Activated CD4-positive, alpha-beta T cell treated with anti-CD3 and anti-CD28 coated beads, Interleukin-10, Interleukin-2, amounts not matched to agents 100 ng/mL and 50 ng/mL, durations not matched to agents 16 hours and 8 hours (primary cell): ENCODE measurements at places on chromosomes 4 and X.

GRCh38 chrX:97639526-97639925 is 755.8 kb downstream of the RPA4 start:
- DNase-seq, result no peak

- DNase-seq, result no peak
Measured at GRCh38 chrX:132505116-132505515, 16.3 kb upstream of the MBNL3 start.

DNA sequence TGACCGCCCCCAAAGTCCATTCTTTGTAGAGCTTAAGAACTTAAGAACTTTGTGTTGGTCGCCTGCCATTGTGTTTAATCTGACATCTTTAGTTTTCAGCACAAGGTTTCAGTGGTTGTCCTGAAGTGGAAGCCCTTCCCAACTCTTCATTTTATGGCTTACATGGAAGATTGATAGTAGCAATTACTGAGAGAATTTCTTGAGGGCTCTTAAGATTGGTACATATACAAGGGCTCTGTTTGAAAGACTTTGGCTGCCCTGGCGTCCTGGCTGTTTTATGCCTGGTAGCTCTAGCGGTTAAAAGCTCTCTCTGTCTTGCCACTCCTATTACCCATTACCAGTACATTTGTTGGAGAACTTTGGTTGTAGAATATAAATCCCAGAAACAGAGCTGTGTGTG is 75.0 kb downstream of the KDM6A start:
- no peak for DNase-seq

DNA sequence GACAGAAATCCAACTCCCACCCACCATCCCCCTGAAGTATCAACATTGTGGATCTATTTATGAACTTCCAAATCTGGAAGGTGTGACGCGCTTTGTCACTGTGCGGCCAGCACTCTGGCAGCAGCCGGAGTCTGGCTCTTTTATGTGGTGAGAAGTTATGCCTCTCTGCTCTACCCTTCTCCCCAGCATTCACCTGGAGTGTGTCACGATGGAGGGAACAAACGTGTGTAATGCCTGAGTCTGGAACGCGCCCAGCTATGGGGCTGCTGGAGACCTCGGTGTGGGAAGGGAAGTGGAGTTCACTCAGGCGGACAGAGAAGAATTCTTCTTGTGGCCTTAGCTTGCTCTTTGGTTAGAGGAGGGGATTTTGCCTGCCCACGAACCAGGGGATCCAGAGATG is 222.1 kb upstream of the RPL34 start:
- DNase-seq, result no peak

GRCh38 chr4:86890790-86891189 is 1.4 kb downstream of the C4orf36 start:
- DNase-seq, result no peak

DNA sequence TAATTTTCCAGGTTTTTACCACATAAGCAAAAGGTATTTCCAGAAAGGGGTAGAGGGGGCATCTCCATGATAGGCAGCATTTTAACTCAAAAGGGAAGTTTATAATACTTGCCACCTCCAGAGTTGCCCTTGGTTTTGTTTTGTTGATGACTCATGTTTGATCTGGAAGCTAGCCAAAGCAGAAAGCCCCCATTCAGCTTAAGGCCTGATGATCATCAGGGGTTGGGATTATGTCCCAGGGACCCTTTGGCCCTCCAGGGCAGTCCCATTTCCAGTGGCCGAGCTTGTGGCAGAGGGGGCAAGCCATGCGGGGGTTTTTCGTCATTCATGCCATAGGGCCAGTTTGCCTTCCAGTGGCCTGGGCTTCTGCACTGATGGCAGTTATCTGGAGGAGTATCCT is 143.0 kb upstream of the PLAC1 start:
- DNase-seq, result no peak

DNA sequence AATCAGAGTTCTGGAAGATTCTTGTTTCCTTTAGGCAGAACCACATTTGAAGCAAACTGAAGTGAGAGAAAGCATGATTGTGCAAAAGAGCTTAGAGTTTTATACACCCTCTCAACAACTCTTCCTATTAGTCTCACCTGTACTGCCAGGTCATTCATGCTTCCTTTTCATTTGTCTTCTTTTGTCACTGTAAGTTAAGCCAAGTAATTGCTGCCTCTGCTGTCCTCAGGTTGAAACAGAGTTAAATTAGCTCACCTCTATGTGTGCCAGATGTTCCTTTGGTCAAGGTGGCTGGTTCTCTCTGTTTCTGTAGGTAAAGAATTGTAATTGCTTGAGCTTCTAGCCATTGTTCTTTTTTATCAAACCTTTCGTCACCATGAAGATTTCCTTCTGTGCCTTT is 41.1 kb upstream of the HPGD start:
- DNase-seq, result no peak

GRCh38 chr4:150997141-150997540 is 17.9 kb downstream of the LRBA start:
- DNase-seq, result no peak

DNA sequence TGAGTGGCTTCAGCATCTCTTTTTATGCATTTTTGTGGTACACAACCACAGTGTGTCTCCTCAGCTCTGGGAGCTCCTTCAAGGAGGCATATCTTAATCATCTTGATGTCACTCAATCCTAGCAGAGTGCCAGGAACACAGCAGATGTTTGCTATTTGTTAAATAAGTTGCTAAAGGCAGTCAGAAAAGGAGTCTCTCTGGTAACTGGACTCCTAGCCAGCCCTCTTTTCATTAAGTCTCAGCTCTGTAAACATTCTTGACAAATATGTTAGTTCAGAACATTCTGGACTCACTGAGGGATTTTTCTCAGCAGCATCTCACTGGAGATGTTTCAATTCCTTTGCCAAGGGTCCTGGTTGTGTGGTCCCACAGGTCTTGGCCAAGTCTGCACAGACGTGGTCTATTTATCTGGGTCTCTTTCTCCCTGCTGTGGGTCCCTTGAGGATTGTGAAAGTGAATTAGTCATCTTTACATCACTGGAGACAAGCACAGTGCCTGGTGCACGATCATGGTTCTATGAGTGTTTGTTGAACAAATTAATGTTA is 20.3 kb upstream of the FAM9C start:
- no peak for DNase-seq

GRCh38 chr4:15784959-15785634 is 7.0 kb downstream of the CD38 start:
- no peak for DNase-seq
